ENCODE measurements at places on chromosomes 5 and 9. TPM values are rescaled to one million over a fixed set of nuclear protein-coding genes. Genes with fewer than 3 reads are reported as not detected.
A peak's percentile ranks its signal among the peaks of the same experiment; 100 is the strongest.

- H3K27ac ChIP-seq = no peak overlapping the region
- no peaks in the 10 kb centered on the region for H3K36me3 ChIP-seq
- no peaks in the 10 kb centered on the region for H3K4me1 ChIP-seq
- no peak for DNase-seq
These were observed 61.3 kb upstream of the MTAP start for GRCh38 chr9:21741151-21741550.

The SELENOP gene
- total RNA-seq = 83.0 TPM

- DNase-seq = peak; percentile 100
- no peak overlapping the region for H3K27ac ChIP-seq
- H3K4me1 ChIP-seq = no peaks in the 10 kb centered on the region
- H3K27me3 ChIP-seq = no peaks in the 10 kb centered on the region
- H3K4me3 ChIP-seq = no peak overlapping the region
- H3K36me3 ChIP-seq = no peaks in the 10 kb centered on the region
These were observed 19.7 kb downstream of the C6 start for GRCh38 chr5:41193456-41194205.

DNA sequence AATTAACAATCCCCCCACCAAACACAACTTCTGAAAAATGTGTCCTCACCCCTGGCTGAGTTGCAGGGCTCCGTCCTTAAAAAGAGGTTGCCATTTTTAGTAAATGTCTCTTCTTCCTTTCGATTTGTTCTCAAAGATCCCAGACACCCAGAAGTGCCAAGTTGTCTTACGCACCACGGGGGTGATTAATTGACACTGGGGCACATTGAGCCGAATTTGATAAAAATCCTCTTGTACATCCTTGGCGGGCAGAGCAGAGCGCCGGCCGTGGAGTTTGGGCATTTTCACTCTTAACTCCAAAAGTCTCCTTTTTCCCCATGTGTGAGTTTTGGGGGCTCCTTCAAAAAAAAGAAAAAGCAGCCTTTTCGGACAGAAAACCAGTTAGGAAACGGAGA is 4.5 kb downstream of the LMX1B start:
- no peak overlapping the region for H3K4me3 ChIP-seq
- H3K27ac ChIP-seq = no peak overlapping the region
- no peaks in the 10 kb centered on the region for H3K4me1 ChIP-seq

GRCh38 chr5:38023799-38024198 is 184.0 kb upstream of the GDNF start:
- no peak overlapping the region for H3K27ac ChIP-seq
- no peak for DNase-seq
- no peaks in the 10 kb centered on the region for H3K4me1 ChIP-seq
- no peaks in the 10 kb centered on the region for H3K36me3 ChIP-seq
- H3K4me3 ChIP-seq = no peak overlapping the region

The SPINK13 gene
- total RNA-seq = not detected

The PCDHB15 gene
- 21.3 TPM for total RNA-seq

DNA sequence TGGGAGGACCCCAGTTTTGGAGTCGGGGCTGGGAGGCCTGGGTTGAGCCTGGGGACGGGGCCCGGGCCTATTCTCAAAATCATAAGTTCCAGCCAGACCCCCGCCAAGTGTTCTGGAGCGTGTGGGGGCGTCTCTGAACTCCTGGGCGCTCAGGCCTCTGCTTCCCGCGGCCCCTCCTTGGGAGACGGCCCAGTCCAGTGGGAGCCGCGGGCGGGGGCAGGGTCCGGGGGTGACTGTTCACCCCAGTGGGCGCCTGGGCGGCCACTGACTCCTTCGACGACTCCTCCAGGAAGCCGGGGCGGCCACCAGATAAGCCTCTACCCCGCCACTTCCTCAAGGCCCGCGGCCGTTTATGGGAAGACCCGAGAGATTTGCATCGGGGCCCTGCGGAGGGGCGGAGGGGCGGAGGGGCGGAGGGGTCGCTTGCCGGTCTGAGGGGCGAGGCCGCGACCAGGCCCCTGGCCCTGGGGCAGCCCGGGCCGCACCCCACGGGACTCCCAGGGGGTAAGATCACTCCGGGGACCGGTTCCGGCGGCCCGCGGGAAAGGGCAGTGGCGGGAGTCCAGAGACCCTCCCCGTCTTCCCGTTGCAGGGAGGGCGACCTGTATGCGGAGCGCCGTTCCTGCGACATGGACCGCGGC is 655 bp downstream of the TOR4A start:
- DNase-seq = peak; percentile 30
- H3K27ac ChIP-seq = peak overlapping the region; percentile 98
- peak overlapping the region; percentile 26 for H3K4me3 ChIP-seq
- peaks cover 32% of the 10 kb centered on the region for H3K4me1 ChIP-seq

The CARTPT gene
- total RNA-seq = not detected

The APBB3 gene
- total RNA-seq = 45.4 TPM
